Upper lobe of left lung (tissue), 6 donors: ENCODE measurements at places on chromosomes 7 and 10. TPM values are rescaled to one million over a fixed set of nuclear protein-coding genes. Genes with fewer than 3 reads are reported as not detected.

TECPR1 gene
- total RNA-seq: 101 TPM

PNLIPRP2 gene
- 0.49 TPM for total RNA-seq

KNDC1 gene
- 10.1 TPM for total RNA-seq

DNA sequence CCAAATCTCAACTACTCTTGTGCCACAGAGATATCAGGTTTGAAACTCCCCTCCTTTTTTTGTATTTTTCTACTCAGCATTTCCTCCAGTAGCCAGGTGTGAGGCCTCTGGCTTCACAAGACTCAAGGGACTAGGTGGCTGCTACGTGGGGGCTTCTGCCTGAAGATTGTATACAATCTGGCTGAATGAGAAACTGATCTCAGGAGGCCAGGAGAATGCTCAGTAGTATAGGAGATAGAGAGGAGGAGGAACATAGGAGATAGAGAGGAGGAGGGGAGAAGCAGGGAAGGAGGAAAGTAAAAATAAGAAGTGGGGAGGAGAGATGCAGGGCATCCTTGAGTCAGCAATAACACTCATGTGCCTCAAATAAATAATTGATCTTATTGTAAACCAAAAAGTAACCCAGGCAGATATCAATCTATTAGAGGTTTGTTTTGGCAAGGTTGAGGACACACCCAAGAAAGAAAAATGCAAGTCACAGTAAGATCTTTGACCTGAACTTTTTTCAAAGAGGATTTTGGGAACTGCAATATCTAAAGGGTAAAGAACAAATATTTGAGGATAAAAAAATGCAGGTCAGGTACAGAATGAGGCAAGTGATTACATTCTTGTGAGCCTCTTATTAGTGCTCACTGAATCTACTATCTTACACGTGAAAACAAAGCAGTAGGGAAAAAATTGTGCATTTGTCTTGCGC is 36.8 kb downstream of the AKR1C8 start:
- no peak for DNase-seq

FOXP2 gene
- total RNA-seq: 7.2 TPM

DNA sequence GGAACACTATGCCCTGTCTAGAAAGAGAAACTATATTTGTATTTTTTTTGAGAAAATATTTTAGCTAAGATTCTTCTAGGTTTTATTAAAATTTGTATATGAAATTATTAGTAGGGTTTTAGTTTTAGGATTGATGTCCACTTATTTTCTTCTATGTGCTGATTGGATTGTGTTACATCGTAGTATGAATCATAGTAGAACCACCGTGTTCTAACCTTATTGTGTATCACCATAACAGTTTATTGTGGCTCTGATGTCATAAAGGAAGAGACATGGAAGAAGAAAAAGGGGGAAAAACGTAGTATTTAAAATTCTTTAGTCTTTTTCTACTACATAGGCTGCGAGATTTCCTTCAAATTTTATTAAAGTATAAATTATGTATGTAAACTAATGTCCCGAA is 1.9 kb downstream of the AGBL3 start:
- DNase-seq: no peak
